ENCODE measurements at places on chromosomes 7 and 10.
A peak's percentile ranks its signal among the peaks of the same experiment; 100 is the strongest.

DNA sequence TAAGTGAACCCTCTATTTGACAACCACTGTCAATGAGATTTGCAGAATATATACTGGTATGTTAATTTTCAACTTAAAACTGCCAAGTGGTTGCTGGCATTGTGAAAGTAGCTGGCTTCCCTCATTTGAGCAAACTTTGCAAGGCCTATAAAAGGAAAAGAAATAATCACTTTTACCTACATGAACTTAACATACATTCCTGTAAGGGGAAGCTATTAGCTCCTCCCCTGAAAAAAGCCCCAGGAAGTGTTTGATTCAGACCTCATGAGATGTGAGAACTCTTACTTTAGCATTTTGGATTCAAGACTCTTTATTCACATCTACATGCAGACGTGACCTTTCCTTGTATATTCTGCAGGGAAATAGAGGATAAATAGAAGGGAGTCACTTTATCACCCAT, 175.6 kb downstream of the OTUD1 start:
- DNase-seq, result no peak

DNA sequence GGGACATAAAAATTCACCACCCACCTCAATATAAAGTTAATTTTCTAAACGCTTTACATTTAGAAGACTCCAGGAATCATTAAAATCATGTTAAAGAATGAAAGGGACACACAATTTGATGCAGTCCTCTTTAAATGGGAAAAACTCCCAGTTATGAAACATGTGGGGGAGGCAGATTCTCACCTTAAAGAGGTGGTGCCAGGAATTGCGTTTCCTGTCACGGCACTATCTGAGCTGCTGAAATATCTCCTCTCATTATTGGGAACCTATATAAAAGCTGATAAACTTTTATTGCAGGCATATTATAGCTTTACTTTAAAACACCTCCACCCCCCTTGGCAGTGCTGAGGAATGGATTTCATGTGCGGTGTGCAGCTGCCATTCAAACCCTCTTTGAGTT, 94.8 kb upstream of the SORCS3 start:
- DNase-seq, result no peak

- no peak for DNase-seq
Observed at GRCh38 chr10:75197066-75197465, 13.5 kb upstream of the VDAC2 start.

DNA sequence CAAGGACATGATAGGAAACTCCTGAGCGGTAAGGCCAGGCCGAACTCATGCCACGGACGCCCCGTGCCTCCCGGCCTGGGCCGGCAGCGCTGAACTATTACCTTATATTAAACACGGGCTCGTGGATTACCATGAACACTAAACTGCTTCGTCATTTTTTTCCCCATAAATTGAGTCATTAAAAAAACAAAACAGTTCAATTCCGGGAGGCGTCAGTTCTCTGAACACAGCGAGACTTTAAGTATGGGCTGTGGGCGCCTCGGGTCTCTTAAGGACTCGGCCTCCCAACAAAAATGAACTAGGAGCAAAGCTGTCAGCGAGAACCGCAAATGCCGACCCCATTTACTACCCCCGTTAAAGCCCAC, 519 bp downstream of the PITRM1 start:
- DNase-seq, result no peak

DNA sequence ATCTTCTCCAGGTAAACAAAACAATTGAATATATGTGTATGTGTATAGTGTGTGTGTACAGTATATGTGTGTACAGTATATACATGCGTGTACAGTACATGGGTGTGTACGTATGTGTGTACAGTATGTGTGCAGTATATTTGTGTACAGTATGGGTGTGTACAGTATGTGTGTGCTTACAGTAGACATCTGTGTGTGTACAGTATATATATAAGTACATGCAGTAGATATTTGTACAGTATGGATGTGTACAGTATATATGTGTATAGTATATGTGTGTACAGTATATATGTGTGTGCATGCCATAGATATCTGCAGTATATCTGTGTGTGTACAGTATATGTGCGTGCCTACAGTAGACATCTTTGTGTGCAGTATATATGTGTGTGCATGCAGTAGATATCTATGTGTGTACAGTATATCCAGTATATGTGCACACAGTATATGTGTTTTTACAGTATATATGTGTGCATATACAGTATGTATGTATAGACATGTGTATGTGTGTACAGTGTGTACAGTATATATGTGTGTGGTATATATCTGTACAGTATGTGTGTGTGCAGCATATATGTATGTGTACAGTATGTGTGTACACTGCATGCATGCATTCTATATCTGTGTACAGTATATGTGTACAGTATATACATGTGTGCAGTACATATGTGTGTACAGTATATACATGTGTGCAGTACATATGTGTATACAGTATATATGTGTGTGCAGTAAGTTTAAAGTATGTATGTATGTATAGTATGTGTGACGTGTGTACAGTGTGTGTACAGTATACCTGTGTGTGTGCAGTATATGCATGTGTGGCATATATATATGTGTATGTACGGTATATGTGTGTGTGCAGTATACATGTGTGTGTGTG, 37.3 kb upstream of the SLC39A12 start:
- DNase-seq, result no peak

- no peak for DNase-seq
Observed at GRCh38 chr10:6721480-6721879, 141.4 kb upstream of the PRKCQ start.

DNA sequence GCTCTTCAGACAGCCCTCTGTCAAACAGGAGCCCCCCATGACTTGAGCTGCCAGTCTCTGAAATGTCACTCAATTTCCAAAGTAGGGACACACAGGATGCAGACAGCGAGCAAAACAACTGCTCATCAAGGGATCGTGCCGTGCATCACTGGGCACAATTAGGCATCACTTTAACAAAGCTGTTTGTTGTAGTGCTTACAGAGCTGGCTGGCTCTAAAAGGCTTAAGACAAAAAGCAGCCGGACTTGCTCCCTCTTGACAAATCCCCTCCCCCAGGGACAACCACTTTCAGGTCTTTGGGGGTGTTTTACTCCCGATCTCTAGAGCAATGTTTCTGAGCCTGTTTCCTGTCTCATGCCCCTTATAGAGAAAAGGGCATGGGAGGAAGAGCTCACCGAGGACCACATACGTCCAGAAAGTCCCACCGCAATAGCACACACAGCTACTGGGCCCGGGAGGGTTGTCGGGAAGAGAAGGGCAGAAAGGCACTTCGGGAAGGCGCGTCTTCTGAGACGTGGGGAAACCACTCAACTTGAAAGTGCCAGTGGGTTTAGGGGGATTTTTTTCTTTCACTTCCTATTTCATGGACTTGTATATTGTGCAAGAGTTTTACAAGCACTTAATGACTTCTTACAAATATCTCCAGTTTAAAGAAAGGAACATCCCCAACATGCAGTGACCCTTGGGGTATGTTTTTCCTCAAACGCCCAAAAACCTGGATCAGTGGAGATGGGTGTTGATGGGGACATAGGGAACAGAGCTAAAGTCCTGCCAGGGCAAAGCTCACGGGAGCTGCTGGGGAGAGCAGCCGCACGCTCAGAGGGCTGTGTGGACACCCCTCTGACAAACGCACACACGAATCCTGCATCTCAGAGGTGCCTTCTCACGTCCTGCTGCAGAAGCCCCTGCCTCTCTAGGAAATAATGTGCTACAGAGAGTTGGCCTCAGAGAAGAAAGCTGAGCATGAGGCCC, 27.1 kb downstream of the LRRC20 start:
- DNase-seq, result peak; percentile 66

DNA sequence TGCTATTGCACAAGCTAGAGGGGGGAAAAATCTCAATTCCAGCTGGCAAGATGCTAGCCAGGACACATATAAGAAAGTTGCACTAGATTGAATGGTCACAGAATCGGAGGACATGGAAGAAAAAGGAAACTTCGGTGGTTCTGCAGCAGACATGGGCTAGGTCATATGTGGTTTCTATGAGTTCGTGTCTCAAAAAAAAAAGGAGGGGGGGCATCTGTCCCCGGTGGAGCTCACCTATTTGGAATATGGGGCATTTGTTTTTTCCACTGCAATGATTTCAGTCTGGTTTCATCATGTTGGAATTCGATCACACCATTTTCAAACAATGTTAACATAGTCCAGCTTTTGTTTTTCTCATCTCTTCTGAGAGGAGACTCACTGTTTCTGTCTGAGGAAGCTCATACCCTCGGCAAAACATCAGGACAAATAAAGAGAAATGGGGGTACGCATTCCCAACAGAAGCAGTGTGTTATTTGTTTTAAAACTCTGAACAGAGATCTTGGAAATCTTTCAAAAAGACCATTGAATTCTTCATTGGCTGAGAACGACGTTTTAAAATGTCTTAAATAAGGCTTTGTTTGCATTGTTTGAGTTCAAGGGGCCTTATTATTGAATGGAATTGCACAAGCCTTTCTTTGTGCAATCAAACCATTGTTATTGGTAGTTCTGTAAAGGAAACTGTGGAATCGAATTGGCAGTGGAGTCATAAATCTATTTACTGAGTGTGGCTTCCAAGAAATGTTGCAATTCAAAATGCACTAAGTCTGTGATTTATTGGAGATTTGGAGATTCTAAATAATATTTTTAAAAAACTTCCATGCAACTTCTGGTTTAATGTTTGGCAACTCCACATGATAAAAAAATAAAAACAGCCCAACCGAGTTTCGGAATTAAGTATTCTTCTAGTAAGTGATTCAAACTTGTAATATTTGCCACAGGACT, 173.2 kb downstream of the RTKN2 start:
- no peak for DNase-seq

DNA sequence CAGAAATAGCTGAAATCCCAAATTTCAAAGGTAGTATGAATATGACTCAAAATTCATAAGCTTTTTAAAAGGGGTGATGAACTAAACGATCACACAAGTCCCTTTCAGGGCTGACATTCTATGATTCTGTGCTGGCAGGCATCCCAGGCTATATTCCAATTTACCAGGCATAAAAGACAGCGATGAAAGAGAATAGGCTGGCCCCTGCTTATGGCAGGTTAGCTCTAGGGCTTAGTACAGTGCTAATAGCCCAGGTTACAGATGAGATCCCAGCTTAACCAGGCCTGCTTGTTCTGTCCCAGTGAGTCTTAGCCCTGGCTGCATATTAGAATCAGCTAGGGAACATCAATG, 56.4 kb downstream of the CDHR3 start:
- DNase-seq, result no peak

DNA sequence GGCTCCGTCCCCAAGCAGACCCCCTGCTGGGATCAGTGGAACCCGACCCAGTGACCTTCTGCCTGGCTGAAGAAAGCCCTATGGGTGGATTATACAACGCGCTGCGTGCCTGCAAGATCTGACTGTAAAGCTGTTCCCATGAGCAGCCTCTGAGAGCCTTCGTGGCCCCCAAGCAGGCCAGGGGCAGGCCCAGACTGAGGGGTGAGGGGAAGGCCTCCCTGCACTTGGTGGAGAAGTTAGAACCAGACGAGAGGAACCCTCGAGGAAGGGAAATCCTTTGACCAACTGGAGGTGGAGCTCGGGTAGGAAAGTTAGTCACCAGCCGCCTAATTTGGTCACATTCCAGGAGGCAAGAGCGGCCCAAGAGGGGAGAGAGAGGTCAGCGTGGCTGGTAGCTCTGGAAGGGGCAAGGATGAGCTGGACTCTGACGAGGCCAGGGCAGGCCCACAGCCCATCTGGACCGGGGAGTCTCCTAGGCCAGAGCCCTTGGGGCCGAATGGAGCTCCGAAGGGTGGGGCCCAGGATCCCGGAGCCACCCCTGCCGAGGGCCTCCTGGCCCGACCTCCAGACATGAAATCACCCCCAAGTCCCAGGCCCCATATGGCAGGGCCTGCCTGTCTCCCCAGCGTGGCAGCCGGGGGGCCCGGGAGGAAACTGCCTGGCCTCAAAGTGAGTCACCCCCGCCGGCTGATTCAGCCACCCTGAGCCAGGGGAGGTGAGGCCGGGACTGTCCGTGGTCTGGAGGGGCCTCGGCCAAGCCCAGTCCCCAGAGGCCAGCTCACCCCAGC, 23.3 kb upstream of the PDGFA start:
- no peak for DNase-seq

DNA sequence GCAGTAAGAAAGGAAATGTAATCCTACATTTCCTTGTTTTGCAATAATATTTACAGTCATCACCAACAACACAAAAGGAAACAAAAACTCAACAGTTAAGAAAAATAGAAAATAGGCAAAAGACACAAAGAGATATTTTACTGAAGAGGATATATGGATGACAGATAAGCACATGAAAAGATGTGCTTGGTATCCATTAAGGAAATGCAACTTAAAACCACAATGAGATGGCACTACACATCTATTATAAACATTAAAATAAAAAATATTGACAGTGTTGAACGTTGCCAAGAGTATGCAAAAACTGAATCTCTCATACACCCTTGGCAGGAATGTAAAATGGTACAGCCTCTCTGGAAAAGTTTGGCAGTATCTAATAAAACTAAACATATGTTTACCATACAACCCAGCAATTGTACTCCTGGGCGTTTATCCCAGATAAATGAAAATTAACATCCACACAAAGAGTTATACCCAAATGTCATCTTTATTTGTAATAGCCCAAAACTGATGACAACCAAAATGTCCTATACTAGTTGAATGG, 5.4 kb downstream of the CEP41 start:
- DNase-seq, result no peak

- no peak for DNase-seq
Observed at GRCh38 chr10:7610651-7611389, 55.9 kb downstream of the ITIH5 start.

GRCh38 chr7:73557397-73558257, at the start of gene BCL7B:
Gene BCL7B (minus strand): TSS chr7:73557690. CDS start chr7:73557578, 112 bp downstream.
- peak; percentile 62 for DNase-seq

GRCh38 chr7:37211097-37211880, 237.4 kb downstream of the ELMO1 start:
- DNase-seq, result no peak

DNA sequence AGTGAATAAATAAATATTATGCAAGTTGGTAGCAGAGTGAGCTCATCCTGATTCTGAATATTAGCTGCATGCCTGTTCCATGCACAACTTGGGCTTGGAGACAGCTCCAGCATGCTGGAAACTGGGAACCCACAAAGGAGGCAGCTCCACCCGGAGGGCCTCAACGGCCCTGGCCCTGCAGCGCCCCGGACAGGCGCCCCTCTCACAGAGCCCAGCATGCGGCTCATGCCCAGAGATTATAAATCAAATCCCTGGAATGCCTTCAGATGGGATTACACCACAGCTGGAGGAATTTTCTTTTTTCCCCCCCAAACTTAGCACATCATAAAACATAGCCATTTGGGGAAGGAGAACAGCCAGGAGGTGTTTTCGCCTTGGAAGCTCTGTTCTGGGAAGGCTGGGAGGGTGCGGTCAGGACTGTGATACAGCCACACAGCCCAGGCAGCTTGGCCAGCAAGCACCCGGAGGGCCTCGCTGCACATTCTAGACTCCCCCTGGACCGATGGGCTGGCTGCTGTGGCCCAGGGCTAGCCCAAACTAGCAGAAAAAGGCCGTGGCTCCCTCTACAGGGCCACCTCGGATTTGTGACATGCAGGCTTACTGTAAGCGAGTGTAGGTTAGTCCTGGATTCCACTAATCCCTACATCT, 102.4 kb downstream of the PTPN20 start:
- DNase-seq, result no peak

DNA sequence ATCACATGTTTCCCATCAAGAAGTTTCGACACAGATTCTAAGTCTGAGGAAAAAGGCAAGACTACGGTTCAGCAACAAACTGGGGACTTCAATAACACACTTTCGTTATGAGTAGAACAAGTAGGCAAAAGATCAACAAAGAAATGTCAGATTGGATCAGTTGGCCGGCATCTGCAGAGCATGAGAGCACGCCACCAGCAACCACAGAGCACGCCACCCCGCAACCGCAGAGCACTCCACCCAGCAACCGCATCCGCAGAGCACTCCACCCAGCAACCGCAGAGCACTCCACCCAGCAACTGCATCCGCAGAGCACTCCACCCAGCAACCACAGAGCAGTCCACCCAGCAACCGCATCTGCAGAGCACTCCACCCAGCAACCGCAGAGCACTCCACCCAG, 89.7 kb upstream of the FAM20C start:
- DNase-seq, result no peak

Measured in common myeloid progenitor, CD34-positive (primary cell).